ENCODE measurements at places on chromosomes 5 and 9.

DNA sequence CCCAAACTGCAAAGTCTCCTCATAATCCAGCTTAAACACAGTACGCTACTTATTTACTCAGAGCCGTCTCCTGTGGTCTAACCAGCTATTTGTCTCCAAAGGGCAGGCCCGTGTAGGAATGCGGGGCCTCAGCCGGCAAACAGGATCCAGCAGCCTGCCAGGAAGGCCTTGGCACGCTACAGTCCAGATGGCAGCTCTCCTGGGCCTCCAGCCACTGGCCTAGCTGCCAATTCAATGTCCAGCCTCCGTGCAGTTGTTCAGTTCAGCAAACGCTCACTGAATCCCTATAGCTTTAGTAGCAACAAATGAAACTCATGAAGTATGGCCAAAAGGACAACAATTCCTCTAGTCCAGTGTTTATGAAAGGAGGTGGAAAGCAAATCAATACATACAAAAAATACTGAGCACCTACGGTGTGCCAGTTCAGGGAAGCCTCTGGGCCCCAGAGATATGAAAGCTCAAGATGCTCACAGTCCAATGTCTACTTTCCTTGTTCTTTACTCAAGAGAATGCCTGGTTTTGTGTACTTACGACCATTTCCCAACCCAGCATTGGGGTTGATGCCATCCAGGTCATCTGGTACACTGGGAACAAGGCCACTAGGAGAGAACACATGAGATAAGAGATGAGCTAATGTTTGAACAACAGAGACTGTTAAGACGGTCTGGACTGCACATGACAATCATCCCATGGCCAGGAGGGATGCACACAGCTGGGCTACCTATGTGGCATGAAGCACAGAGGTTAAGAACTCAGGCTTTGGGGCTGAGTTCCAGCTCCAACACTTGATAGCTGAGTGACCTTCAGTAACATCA lies 8.3 kb downstream of the CDK5RAP2 start:
- DNase-seq, result no peak

- DNase-seq, result no peak
These were observed 43.5 kb upstream of the PCAT7 start for GRCh38 chr9:94511134-94511954.

DNA sequence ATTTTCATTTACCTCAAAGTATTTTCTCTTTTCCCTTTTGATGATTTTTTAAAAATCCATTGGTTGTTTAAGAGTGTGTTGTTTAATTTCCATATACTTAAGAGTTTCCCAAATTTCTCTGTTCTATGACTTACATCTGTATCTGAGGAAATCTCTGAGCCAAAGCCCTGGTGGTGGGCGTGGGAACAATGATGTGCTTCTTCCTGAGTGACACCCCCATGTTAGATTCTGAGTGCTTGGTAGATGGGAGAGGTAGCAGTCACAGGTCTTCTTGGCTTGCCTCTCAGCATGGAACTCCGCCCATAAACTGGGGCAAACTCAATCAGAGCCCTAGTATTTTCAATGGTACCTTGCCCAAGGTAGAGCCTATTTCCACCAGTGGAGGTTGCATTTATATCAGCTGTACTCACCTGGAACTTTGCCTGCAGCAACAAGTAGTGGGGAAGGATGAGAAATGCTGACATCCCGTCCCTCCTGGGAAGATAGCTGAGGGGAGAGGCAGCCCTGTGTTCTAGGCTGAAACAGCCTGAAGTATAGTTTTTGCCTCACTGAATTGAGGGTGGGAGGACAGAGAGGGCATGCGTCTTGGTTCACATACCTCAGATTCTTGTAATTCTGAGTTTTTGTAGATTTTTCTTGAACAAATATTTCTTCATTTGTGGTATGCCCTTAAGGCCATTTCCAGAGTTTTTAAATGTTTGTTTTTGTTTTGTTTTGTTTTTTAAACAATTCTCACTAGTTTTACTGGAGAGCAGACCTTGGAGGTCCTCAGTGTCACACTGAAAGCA lies 26.4 kb downstream of the C9orf43 start:
- no peak for DNase-seq

DNA sequence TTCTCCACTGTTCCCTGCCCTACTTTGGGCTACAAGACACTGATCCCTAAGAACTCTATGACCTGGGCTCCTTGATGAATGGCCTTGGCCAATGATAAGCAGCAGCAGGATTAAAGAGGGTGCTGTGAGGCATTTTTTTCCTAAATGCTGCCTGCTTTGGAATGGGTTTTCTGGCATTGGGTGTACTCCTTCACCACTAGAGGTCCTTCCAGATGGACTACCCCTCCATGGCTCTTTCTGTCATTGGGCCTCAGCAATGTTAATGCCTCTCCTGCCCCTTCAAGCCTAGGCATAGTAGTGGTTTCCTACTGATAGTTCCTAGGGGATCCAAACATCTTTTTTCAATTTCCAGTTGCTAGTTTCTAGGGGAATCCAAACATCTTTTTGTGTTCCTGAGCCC lies 319.3 kb upstream of the RPS23 start:
- no peak for DNase-seq

GRCh38 chr9:91197232-91198181 lies 164.2 kb downstream of the AUH start:
- DNase-seq, result no peak

DNA sequence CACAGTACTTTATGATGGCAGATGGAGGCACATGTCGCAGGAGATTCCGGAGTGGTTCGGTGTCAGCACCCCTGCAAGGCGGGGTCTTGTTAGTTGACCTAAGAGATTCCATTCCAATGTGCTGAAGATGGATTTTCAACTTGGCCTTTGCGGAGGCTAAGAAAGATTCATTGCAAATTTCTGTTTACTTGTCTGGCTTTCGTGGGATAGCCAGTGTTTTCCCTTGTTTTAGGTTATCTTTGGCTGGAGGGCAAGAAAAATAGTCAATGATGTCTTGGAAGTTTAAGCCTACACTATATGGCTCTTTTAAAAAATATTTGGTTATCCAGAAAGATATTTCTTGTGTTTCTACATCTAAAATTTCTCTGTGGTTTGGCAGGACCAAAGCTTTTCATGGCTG lies 123.6 kb upstream of the PTCH1 start:
- no peak for DNase-seq
